ENCODE measurements at places on chromosomes 6 and 20. TPM values are rescaled to one million over a fixed set of nuclear protein-coding genes. Genes with fewer than 3 reads are reported as not detected.

The KHDC1L gene
- not detected for total RNA-seq

The CD40 gene
- total RNA-seq, result 2.8 TPM

DNA sequence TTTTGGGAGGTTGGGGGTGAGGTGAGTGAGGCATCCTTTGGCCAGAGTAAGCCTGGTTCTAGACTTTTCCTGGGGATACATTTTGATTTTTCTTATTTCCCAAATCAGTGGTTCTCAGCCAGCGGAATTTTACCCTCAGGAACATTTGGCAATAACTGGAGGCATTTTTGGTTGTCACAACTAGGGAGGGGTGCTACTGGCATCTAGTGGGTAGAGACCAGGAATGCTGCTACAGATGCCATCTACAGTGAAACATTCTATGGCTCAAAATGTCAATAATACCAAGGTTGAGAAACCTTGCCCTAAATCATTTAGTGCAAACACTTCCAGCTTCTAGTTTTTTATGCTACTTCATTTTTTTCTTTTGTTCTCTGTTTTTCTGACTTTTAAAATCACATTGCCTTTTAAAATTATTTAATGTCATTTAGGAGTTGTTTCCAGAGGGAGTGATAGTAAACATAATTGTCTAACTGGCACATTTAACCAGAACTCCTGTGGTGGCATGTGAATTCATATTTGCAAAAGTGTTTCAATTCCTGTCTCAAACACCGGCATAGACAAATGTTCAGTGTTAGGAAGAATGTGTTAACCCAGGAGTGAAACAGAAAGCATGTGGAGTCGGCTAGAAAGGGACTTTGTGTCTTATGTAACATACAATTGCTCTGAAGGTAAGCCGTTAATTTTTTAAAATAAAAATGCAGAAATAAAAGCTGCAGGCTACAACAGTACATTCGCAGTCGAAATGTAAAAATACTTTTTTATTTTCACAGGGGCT, 59.0 kb downstream of the QRSL1 start:
- DNase-seq, result no peak
- H3K4me3 ChIP-seq, result no peak overlapping the region
- H3K27me3 ChIP-seq, result no peaks in the 10 kb centered on the region
- H3K4me1 ChIP-seq, result no peaks in the 10 kb centered on the region

GRCh38 chr6:163883984-163884383, 469.5 kb downstream of the QKI start:
- H3K27me3 ChIP-seq, result no peaks in the 10 kb centered on the region
- H3K4me1 ChIP-seq, result no peaks in the 10 kb centered on the region
- H3K4me3 ChIP-seq, result no peak overlapping the region
- no peaks in the 10 kb centered on the region for H3K36me3 ChIP-seq
- no peak overlapping the region for H3K27ac ChIP-seq

The MUC22 gene
- not detected for total RNA-seq

GRCh38 chr6:111996144-111996865, 57.6 kb upstream of the CCN6 start:
- H3K27ac ChIP-seq, result no peak overlapping the region
- H3K4me3 ChIP-seq, result no peak overlapping the region
- H3K27me3 ChIP-seq, result no peaks in the 10 kb centered on the region
- H3K4me1 ChIP-seq, result no peaks in the 10 kb centered on the region
- DNase-seq, result no peak

The SLC22A16 gene
- total RNA-seq, result not detected

DNA sequence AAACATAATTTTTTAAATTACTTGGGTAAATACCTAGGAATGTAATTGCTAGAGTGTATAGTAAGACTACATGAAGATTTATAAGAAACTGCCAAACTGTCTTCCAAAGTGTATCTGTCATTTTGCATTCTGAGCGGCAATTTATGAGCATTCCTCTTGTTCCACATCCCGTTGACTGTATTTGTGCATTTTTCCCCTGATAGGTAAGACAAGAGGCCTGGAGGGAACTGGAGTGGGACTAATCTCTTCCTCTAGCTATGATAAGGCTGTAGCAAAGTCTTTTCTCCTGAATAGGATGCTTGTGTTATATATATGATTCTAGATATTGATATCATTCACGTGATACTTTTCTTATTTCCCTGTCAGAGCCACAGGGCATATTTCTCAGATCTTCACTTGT, 1557.5 kb downstream of the GRIK2 start:
- H3K27ac ChIP-seq, result no peak overlapping the region
- no peaks in the 10 kb centered on the region for H3K4me1 ChIP-seq
- H3K27me3 ChIP-seq, result no peaks in the 10 kb centered on the region
- no peak for DNase-seq
- no peak overlapping the region for H3K4me3 ChIP-seq

DNA sequence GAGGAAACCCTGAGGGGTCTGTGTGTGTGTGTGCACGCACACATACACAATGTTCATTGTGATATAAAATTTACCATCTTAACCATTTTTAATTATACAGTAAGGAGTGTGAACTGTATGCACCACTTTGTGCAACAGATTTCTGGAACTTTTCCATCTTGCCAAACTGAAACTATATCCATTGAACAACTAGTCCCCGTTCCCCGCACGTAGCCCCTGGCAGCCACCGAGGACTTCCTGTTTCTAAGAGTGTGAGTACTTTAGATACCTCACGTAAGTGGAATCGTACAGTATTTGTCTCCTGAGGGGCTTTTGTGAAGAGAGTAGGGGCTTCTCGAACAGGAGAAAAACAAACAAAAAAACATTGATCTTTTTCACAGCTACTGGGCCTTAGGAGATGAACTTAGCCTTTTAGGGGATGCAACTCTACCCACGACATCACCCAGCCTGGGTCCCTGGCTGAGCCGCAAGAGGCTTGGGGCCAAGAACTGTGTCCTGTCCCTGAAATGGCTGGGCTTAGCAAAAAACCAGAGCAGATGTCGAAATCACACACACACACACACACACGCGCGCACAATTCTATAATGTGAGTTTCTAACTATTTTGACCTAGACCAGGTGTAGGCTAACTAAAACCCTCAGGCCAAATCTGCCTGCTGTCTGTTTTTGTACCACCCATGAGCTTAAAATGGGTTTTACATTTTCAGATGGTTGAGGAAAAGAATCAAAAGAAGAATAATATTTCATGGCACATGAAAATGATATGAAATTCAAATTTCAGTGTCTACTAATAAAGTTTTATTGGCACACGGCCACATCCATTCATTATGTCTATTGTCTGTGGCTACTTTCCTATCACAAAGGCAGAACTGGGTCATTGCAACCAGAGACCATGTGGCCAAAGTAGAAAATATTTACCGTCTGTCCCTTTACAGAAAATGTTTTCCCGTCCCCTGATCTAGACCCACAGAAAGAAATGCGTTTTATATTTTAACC, 144.2 kb downstream of the EYA2 start:
- H3K27ac ChIP-seq, result no peak overlapping the region
- H3K27me3 ChIP-seq, result no peaks in the 10 kb centered on the region
- DNase-seq, result no peak

DNA sequence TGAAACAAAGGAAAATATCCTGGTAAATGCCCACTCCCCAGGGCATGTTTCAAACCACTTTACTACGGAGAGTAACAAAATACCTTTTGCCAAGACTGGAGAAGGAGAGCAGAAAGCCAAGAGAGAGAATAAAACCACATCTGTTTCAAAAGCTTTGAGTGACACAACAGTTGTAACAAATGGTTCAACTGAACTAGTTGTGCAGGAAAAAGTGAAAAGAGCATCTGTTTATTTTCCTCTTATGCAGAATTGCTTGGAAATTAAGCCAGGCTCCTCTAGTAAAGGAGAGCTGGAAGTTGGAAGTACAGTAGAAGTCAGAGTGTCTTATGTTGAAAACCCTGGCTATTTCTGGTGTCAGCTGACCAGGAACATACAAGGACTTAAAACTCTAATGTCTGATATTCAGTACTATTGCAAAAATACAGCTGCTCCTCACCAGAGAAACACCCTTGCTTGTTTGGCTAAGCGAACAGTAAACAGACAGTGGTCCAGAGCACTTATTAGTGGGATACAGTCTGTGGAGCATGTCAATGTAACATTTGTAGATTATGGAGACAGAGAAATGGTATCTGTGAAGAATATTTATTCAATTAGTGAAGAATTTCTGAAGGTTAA, 2.6 kb downstream of the TDRD6 start:
- H3K36me3 ChIP-seq, result no peaks in the 10 kb centered on the region
- H3K27me3 ChIP-seq, result no peaks in the 10 kb centered on the region
- no peak for DNase-seq
- H3K4me3 ChIP-seq, result no peak overlapping the region
- H3K4me1 ChIP-seq, result no peaks in the 10 kb centered on the region

- H3K27ac ChIP-seq, result no peak overlapping the region
- H3K4me3 ChIP-seq, result no peak overlapping the region
- no peaks in the 10 kb centered on the region for H3K36me3 ChIP-seq
- H3K4me1 ChIP-seq, result no peaks in the 10 kb centered on the region
- no peaks in the 10 kb centered on the region for H3K27me3 ChIP-seq
- DNase-seq, result no peak
These were observed 15.4 kb upstream of the SLC22A16 start for GRCh38 chr6:110491644-110492317.

The DEF6 gene
- 12.5 TPM for total RNA-seq

- H3K36me3 ChIP-seq, result no peaks in the 10 kb centered on the region
- H3K27ac ChIP-seq, result no peak overlapping the region
- H3K27me3 ChIP-seq, result no peaks in the 10 kb centered on the region
- no peak for DNase-seq
These were observed 56.5 kb upstream of the ADTRP start for GRCh38 chr6:11835065-11835464.

The LY6G6C gene
- not detected for total RNA-seq
